Pancreas (tissue), 10 donors: ENCODE measurements at places on chromosomes 12 and 14. TPM values are rescaled to one million over a fixed set of nuclear protein-coding genes. Genes with fewer than 3 reads are reported as not detected.

The PROX2 gene
- not detected for total RNA-seq

GRCh38 chr12:26077915-26078702 lies 46.7 kb downstream of the BHLHE41 start:
- H3K4me3 ChIP-seq, result no peak overlapping the region
- no peaks in the 10 kb centered on the region for H3K36me3 ChIP-seq
- no peaks in the 10 kb centered on the region for H3K4me1 ChIP-seq
- DNase-seq, result no peak
- H3K27ac ChIP-seq, result no peak overlapping the region

GRCh38 chr14:81193924-81194633 lies 26.7 kb downstream of the GTF2A1 start:
- H3K27ac ChIP-seq, result no peak overlapping the region
- peaks cover 35% of the 10 kb centered on the region for H3K36me3 ChIP-seq
- peaks cover 2% of the 10 kb centered on the region for H3K4me1 ChIP-seq
- no peaks in the 10 kb centered on the region for H3K27me3 ChIP-seq
- no peak for DNase-seq

GRCh38 chr12:77630790-77631445 lies 199.8 kb upstream of the NAV3 start:
- H3K27ac ChIP-seq, result no peak overlapping the region
- no peaks in the 10 kb centered on the region for H3K4me1 ChIP-seq
- H3K36me3 ChIP-seq, result no peaks in the 10 kb centered on the region
- no peak overlapping the region for H3K4me3 ChIP-seq
- no peaks in the 10 kb centered on the region for H3K27me3 ChIP-seq

DNA sequence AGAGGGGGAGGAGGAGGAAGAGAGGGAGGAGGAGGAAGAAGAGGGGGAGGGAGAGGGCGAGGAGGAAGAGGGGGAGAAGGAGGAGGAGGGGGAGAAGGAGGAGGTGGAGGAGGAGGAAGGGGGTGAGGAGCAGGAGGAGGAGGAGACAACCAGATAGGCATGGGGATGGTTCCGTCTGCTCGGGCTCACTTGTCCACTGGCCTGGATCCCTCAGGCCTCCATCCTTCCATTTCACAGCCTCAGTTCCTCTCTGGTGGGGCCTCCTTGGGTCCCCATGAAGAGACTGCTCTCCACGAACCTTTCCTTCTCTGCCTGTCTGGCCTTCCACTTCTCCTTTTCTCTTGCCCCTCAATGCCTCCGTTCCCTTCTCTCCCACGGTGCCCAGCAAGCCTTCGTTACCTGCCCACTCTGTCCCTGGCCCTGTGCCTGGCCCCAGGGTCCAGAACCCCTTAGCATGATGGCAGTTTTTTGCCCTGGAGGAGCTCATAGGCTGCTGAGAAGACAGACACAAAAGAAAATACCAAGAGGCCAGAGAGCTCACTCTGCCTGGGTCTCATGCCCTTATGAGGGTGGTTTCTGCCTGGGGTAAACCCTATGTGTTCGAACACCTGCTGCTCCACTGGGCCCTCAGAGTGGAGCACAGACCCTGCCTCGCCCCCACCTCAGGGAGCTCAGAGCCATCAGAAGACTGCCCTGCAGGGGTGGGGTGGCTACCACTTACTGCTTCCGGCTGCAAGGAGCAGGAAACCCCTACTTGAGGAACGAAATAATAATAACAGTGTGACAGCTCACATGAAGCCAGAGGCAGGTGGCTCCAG lies 11.7 kb upstream of the CACNA2D4 start:
- no peak overlapping the region for H3K4me3 ChIP-seq
- no peak overlapping the region for H3K27ac ChIP-seq
- no peaks in the 10 kb centered on the region for H3K36me3 ChIP-seq
- no peaks in the 10 kb centered on the region for H3K27me3 ChIP-seq

- no peaks in the 10 kb centered on the region for H3K27me3 ChIP-seq
- H3K27ac ChIP-seq, result no peak overlapping the region
- H3K4me3 ChIP-seq, result no peak overlapping the region
- no peaks in the 10 kb centered on the region for H3K36me3 ChIP-seq
Measured at GRCh38 chr12:65560286-65560685, 264.0 kb upstream of the HMGA2 start.

The COCH gene
- 7.9 TPM for total RNA-seq

- no peaks in the 10 kb centered on the region for H3K27me3 ChIP-seq
- no peak for DNase-seq
- no peaks in the 10 kb centered on the region for H3K4me1 ChIP-seq
- no peak overlapping the region for H3K4me3 ChIP-seq
Measured at GRCh38 chr14:56342494-56342942, 224.3 kb downstream of the PELI2 start.

GRCh38 chr14:96852823-96853422 lies 55.7 kb downstream of the VRK1 start:
- H3K4me3 ChIP-seq, result no peak overlapping the region
- no peaks in the 10 kb centered on the region for H3K36me3 ChIP-seq
- no peaks in the 10 kb centered on the region for H3K27me3 ChIP-seq
- no peak overlapping the region for H3K27ac ChIP-seq

The PTHLH gene
- 0.26 TPM for total RNA-seq

DNA sequence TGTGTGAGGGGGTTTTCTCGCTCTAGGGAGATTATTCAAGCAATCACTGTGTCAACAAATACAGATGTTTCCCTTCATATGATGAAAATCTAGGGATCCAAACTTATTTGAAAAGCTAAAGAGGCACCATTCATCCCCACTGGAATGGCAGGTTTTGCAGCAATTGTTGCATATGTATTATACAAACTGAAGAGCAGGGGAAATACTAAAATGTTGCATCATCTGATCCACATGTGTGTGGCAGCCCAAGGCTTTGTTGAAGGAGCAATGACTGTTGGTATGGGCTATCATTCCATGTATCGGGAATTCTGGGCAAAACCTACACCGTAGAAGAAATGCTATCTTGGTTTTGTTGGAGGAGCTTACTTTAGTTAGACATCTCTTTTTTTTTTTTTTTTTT lies 4.1 kb upstream of the PRPF40B start:
- peaks cover 4% of the 10 kb centered on the region for H3K4me1 ChIP-seq
- H3K36me3 ChIP-seq, result no peaks in the 10 kb centered on the region
- H3K4me3 ChIP-seq, result no peak overlapping the region
- no peaks in the 10 kb centered on the region for H3K27me3 ChIP-seq

GRCh38 chr12:56565510-56566101 lies 44.0 kb downstream of the RBMS2 start:
- H3K27ac ChIP-seq, result no peak overlapping the region
- no peaks in the 10 kb centered on the region for H3K27me3 ChIP-seq
- no peak overlapping the region for H3K4me3 ChIP-seq
- DNase-seq, result no peak
- H3K4me1 ChIP-seq, result no peaks in the 10 kb centered on the region

The MYO1A gene
- 0.58 TPM for total RNA-seq

DNA sequence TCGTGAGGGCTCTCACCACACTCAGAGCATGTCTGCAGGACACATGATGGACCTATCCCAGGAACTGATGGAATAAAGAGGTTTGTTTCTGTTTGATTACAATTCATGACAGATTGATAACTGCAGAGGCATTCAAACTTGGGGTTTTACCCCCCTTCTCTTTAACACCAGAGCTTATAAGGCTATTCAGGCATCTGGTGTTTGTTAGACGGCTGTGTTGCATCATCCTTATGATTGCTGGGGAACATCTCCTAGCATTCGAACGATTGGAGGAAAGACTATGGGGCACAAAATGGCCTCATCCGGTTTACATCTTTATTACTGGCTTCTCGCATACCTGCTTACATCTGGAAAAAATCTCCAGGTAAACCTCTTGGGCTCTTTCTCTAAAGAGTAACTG lies 191.8 kb downstream of the MSRB3 start:
- no peaks in the 10 kb centered on the region for H3K36me3 ChIP-seq
- H3K4me1 ChIP-seq, result no peaks in the 10 kb centered on the region
- H3K27ac ChIP-seq, result no peak overlapping the region
- DNase-seq, result no peak
- no peak overlapping the region for H3K4me3 ChIP-seq

GRCh38 chr12:109905301-109905700 lies 5.2 kb downstream of the TCHP start:
- DNase-seq, result no peak
- H3K4me3 ChIP-seq, result no peak overlapping the region
- no peaks in the 10 kb centered on the region for H3K27me3 ChIP-seq

GRCh38 chr12:92540782-92541423 lies 161.9 kb upstream of the PLEKHG7 start:
- no peaks in the 10 kb centered on the region for H3K27me3 ChIP-seq
- H3K4me1 ChIP-seq, result peaks cover 72% of the 10 kb centered on the region
- no peak overlapping the region for H3K4me3 ChIP-seq

DNA sequence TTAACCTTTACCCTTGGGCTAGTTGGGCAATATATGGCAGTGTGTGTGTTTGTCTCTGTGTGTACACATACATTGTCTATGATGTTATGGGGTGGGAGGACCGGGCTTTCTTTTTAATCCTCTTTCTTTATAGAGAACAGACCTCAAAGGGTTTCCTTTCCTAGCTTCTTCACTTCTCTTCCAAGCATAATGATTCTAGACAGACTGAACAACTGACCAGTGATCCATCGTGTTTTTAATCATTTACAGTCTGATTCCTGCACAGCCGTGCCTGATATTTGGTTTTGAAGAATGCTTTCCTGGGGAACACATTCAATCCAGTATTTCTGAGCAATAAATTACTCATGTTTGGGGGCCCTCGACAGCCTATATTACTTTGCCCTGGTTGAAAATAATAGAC lies 481.1 kb upstream of the DCN start:
- H3K27ac ChIP-seq, result no peak overlapping the region
- no peak for DNase-seq
- no peak overlapping the region for H3K4me3 ChIP-seq

DNA sequence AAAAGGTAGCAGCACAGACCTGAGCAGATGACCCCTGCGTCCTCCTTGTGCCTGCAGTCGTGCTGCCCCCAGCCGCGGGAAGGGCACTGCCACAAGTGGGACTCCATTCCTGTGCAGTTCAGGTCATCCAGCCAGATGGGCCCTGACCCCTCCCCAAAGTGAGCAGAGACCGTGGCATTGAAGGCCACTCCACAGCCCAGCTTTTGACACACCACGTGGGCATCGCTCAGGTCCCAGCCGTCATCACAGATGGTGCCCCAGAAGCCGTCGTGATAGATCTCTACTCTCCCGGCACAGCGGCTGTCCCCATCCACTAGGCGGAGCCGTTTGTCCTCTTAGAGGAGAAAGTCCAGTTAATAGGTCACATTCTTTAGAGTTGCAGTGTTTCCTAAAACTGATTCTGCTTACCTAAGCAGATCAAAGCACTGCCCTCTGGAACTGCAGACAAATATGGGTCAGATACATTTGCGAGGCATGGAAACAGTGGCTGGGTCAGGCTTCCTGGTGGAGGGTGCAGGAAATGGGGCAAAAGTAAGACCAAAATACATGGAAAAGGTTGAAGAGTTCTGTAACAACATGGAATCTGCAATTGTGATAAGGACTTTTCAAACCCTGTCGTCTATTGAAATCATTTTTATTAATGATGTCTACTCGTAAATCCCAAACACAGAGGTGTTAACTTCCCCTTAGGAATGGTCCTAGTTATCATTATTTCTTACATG lies 69.4 kb downstream of the CD163L1 start:
- no peaks in the 10 kb centered on the region for H3K4me1 ChIP-seq
- peak; percentile 56 for DNase-seq
- H3K27ac ChIP-seq, result no peak overlapping the region
- H3K4me3 ChIP-seq, result no peak overlapping the region
- no peaks in the 10 kb centered on the region for H3K36me3 ChIP-seq

The IL22 gene
- total RNA-seq, result not detected

The NOS1 gene
- total RNA-seq, result 1.0 TPM

The TAS2R46 gene
- 0.59 TPM for total RNA-seq

The SERPINA9 gene
- total RNA-seq, result not detected

- no peaks in the 10 kb centered on the region for H3K36me3 ChIP-seq
- DNase-seq, result no peak
- H3K4me3 ChIP-seq, result no peak overlapping the region
- H3K27me3 ChIP-seq, result no peaks in the 10 kb centered on the region
- H3K4me1 ChIP-seq, result no peaks in the 10 kb centered on the region
- no peak overlapping the region for H3K27ac ChIP-seq
Measured at GRCh38 chr14:22393796-22394195, 195.2 kb downstream of the DAD1 start.

GRCh38 chr12:4141348-4142270 lies 132.0 kb upstream of the CCND2 start:
- DNase-seq, result no peak
- no peak overlapping the region for H3K27ac ChIP-seq
- no peaks in the 10 kb centered on the region for H3K36me3 ChIP-seq
- H3K27me3 ChIP-seq, result no peaks in the 10 kb centered on the region
- no peak overlapping the region for H3K4me3 ChIP-seq
- no peaks in the 10 kb centered on the region for H3K4me1 ChIP-seq

DNA sequence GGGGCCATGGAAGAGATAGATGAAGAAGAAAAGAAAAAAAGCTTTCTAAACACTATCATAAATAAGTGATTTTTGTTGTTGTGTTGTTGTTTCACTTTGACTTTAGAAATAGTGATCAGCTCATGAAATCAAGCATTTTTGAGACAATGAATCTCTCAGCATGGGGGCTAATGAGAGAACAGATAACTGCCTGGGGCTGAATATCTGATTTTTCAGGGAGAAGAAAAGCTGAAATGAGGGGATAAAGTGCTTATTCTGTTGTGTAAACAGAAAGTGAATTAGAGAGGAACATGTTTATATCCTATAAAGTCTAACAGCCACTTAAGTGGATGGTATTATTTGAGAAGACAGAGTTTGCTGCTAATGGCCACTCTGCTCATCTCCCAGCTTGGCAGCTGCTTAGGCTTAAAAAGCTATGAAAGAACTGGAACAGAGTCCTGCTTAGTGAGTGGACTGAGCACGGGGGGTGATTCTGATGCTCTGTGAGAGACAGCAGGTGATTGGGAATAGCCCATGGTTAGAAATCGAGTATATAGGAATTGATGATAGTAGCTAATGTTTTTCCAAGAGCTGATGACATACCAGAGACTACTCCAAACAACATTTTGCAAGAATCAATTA lies 646.1 kb upstream of the TMEM132C start:
- DNase-seq, result no peak
- no peaks in the 10 kb centered on the region for H3K27me3 ChIP-seq
- H3K27ac ChIP-seq, result no peak overlapping the region

GRCh38 chr14:42299692-42300091 lies 693.0 kb downstream of the LRFN5 start:
- no peaks in the 10 kb centered on the region for H3K36me3 ChIP-seq
- H3K4me3 ChIP-seq, result no peak overlapping the region
- no peak for DNase-seq
- no peaks in the 10 kb centered on the region for H3K27me3 ChIP-seq
- no peaks in the 10 kb centered on the region for H3K4me1 ChIP-seq

DNA sequence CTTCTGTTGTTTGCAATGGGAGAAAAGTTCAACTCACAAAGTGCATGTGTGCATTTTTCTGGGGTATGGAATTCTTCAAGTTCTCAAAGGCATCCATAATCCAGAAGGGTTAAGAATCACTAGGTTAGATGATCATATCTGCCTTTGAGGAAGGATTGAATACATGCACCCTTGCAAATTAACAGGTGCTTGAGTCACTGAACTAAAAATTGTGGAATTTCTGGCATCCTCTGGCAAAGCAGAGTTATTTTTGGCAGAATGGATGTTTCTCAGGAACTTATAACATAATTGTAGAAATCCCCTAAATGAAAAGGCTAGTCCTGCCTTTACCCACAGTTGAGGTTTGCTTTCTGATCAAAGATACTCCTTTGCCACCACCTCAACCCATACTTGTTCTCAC lies 136.5 kb upstream of the DYRK2 start:
- DNase-seq, result no peak
- H3K36me3 ChIP-seq, result no peaks in the 10 kb centered on the region
- no peak overlapping the region for H3K27ac ChIP-seq
- H3K27me3 ChIP-seq, result no peaks in the 10 kb centered on the region
- peaks cover 19% of the 10 kb centered on the region for H3K4me1 ChIP-seq
